Regular cardiac myocyte (primary cell): ENCODE measurements at places on chromosomes 13 and 19. TPM values are rescaled to one million over a fixed set of nuclear protein-coding genes. Genes with fewer than 3 reads are reported as not detected.

TMPRSS9 gene
- total RNA-seq, result under 0.01 TPM in 2 replicates

SYT5 gene
- 0.96 TPM in 1 of 2 replicates, not detected in the other for total RNA-seq

PALM3 gene
- total RNA-seq, result 0.28 and 0.38 TPM in 2 replicates

ANGPTL4 gene
- 26.1 and 132 TPM in 2 replicates for total RNA-seq

FPR1 gene
- total RNA-seq, result 0.56 and 0.96 TPM in 2 replicates

TPGS1 gene
- total RNA-seq, result 29.3 and 31.3 TPM in 2 replicates

TMEM86B gene
- 1.5 and 2.3 TPM in 2 replicates for total RNA-seq

KLK7 gene
- total RNA-seq, result not detected in 2 replicates

DCT gene
- total RNA-seq, result 0.28 TPM in 1 of 2 replicates, not detected in the other

PPM1N gene
- 0.96 and 2.3 TPM in 2 replicates for total RNA-seq

PSG7 gene
- total RNA-seq, result under 0.01 TPM in 2 replicates

SRRM5 gene
- not detected in 2 replicates for total RNA-seq

BEST2 gene
- total RNA-seq, result not detected in 2 replicates

MAP1S gene
- total RNA-seq, result 24.0 and 27.0 TPM in 2 replicates

PODNL1 gene
- 0.58 and 0.85 TPM in 2 replicates for total RNA-seq

FOSB gene
- 4.6 and 9.9 TPM in 2 replicates for total RNA-seq

ACTL9 gene
- not detected in 2 replicates for total RNA-seq

COX6B2 gene
- not detected in 2 replicates for total RNA-seq

ZNF329 gene
- 14.6 and 17.8 TPM in 2 replicates for total RNA-seq

SBK2 gene
- total RNA-seq, result not detected in 2 replicates

CEACAM3 gene
- not detected in 2 replicates for total RNA-seq

ADGRE1 gene
- total RNA-seq, result not detected in 2 replicates

SBNO2 gene
- 34.1 and 40.3 TPM in 2 replicates for total RNA-seq

TTC9B gene
- not detected in 2 replicates for total RNA-seq

KIR3DL1 gene
- total RNA-seq, result not detected in 2 replicates

GSX1 gene
- not detected in 2 replicates for total RNA-seq

KIR2DL4 gene
- total RNA-seq, result not detected in 2 replicates

CNMD gene
- not detected in 2 replicates for total RNA-seq

ICAM5 gene
- 0.96 and 3.9 TPM in 2 replicates for total RNA-seq

ZNF677 gene
- total RNA-seq, result 9.4 and 19.2 TPM in 2 replicates

RAVER1 gene
- total RNA-seq, result 4.2 and 11.3 TPM in 2 replicates

KLK4 gene
- not detected in 2 replicates for total RNA-seq

FXYD1 gene
- total RNA-seq, result 0.58 and 1.4 TPM in 2 replicates

NCLN gene
- 32.1 and 76.9 TPM in 2 replicates for total RNA-seq

ELANE gene
- total RNA-seq, result not detected in 2 replicates

IFNL1 gene
- not detected in 2 replicates for total RNA-seq

ATP7B gene
- 3.1 and 4.8 TPM in 2 replicates for total RNA-seq

S1PR2 gene
- total RNA-seq, result 11.0 and 13.6 TPM in 2 replicates

PLK5 gene
- total RNA-seq, result under 0.01 TPM in 1 of 2 replicates, not detected in the other
